ENCODE measurements at places on chromosomes 7 and 10. TPM values are rescaled to one million over a fixed set of nuclear protein-coding genes. Genes with fewer than 3 reads are reported as not detected.

Gene OR2A12
- total RNA-seq = not detected

Gene SH2B2
- 3.0 TPM for total RNA-seq

Gene AGMO
- total RNA-seq = not detected

Gene CLDN3
- total RNA-seq = 0.23 TPM

Gene CYP2C19
- not detected for total RNA-seq

Gene MMP21
- not detected for total RNA-seq

Gene LEP
- not detected for total RNA-seq

Gene GPR26
- total RNA-seq = not detected

Gene SLC18A2
- total RNA-seq = 0.19 TPM

Gene RAB18
- total RNA-seq = 57.7 TPM

Gene RTKN2
- total RNA-seq = 4.0 TPM

Gene C7orf57
- 0.45 TPM for total RNA-seq

Gene NANOS1
- total RNA-seq = 0.11 TPM

Gene AOAH
- 14.3 TPM for total RNA-seq

Gene CPN1
- total RNA-seq = not detected

Gene COL1A2
- total RNA-seq = 1.6 TPM

Gene AP3M1
- 52.5 TPM for total RNA-seq

Gene ZNF212
- total RNA-seq = 20.5 TPM

Gene GHRHR
- not detected for total RNA-seq

Gene ELN
- 0.15 TPM for total RNA-seq

Gene LIPJ
- not detected for total RNA-seq

Gene CRHR2
- total RNA-seq = not detected

Gene DKK1
- total RNA-seq = 0.30 TPM

Gene SPDYE8
- not detected for total RNA-seq

Gene ZNF862
- 5.4 TPM for total RNA-seq

Gene ECHDC3
- 1.8 TPM for total RNA-seq

Gene SEMA3E
- not detected for total RNA-seq

Gene PAX4
- not detected for total RNA-seq

Gene RGS10
- 116 TPM for total RNA-seq

Gene PRF1
- total RNA-seq = 15.7 TPM

Gene OPN4
- total RNA-seq = not detected

Gene TRAPPC14
- total RNA-seq = 45.6 TPM

Gene GATA3
- total RNA-seq = 71.9 TPM

Gene AGAP4
- total RNA-seq = 6.7 TPM

Gene SLC29A3
- 5.5 TPM for total RNA-seq

Gene ITGB8
- 0.19 TPM for total RNA-seq

Gene TSPAN15
- total RNA-seq = 0.86 TPM

Gene TMEM26
- not detected for total RNA-seq

Gene DNAJC12
- 0.92 TPM for total RNA-seq

Gene MEOX2
- total RNA-seq = not detected

Gene KIAA1217
- total RNA-seq = 0.20 TPM

Gene ATG9B
- total RNA-seq = 7.3 TPM

Gene CYP3A4
- 0.11 TPM for total RNA-seq

Gene DNAJB9
- 13.2 TPM for total RNA-seq

Gene STAMBPL1
- 24.7 TPM for total RNA-seq

Gene TBATA
- total RNA-seq = not detected

Gene CLCN1
- not detected for total RNA-seq

Gene HOGA1
- total RNA-seq = not detected

Gene BICC1
- not detected for total RNA-seq

Gene CD36
- total RNA-seq = 0.68 TPM

Gene ATOH7
- total RNA-seq = not detected

Gene ATP6V0A4
- not detected for total RNA-seq

Gene ZNF518A
- 8.4 TPM for total RNA-seq

Gene TBX20
- total RNA-seq = not detected

Gene TLL2
- not detected for total RNA-seq
